Activated CD8-positive, alpha-beta memory T cell treated with anti-CD3 and anti-CD28 coated beads for 4 hours (primary cell): ENCODE measurements at places on chromosomes 1 and 21.

- no peak for DNase-seq
Observed at GRCh38 chr1:73903092-73903491, 294.9 kb downstream of the LRRIQ3 start.

- DNase-seq: no peak
Observed at GRCh38 chr21:26847002-26847401, 1.8 kb upstream of the ADAMTS1 start.

DNA sequence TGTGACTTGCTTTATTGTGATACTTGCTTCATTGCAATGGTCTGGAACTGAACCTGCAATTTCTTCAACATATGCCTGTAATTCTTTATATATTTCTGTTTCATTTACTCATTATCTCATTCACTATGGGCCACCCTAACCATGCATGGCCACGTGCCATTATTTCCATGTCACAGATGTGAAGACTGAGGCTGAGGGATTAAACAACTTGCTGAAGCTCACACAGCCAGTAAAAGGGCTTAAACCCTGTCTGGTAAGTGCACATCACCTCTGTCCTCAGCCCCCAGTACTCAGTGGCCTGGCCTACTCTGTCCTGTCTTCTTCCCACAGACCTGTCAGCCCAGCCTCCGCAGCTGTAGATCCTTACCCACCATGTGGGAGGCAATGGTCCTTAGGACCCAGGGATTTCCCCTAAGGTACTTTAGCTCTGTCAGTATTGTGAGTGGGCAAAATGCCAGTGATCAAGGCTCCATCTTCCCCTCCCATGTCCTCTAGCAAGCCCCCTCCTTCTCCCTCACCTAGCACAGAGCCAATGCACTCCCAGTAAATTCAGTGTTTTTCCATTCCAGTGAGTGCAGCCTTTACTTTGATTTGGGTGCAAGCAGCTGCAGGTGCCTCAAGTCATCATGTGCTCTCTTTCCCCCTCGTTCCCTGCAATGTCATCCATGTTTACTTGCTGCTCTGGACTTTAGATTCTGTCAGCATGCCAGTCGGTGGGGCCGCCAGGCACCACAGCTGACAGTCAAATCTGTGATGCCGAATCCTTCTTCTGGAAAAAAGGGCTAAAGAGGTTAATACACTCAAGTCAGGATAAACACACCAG lies 228.2 kb upstream of the PROX1 start:
- no peak for DNase-seq

- DNase-seq: no peak
Observed at GRCh38 chr1:237303929-237304328, 261.9 kb downstream of the RYR2 start.

DNA sequence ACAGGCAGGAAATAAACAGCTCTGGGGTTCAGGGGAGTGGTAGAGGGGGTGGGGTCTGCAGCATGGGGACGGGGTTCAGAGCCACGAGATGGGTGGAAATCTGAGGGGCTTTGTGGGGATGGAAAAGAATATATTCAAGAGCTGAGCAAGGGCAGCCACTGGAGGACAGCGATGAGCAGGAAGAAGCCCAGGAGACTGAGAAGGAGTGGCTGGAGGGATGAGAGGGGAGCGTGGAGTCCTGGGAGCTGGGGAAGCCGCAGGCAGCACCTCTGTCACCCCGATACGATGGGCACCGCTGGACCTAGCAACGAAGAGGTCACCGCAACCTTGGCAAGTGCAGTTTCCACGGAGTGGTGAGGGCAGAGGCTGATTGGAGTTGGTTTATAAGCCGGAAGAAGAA lies 10.0 kb upstream of the KCNAB2 start:
- no peak for DNase-seq

- DNase-seq: no peak
Observed at GRCh38 chr1:26102526-26102925, 9.1 kb upstream of the PDIK1L start.

DNA sequence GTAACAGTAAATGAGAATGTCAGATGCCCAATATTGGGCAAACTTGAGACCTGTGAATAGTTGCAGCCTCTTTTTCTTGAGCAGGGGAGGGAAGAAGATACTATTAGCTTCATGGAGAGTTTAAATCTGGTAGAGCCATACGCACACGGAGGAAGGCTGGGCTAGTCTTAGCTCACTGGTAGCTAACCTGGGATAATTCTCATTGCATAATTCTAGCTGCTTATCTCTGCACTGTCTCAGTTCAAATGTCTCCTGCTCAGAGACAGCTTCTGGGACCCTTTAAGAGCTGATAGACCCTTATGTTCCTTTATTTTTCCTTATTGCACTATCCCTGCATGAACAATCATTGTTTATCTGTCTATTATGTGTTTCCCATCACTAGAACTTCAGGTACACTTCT lies 8.4 kb downstream of the C1orf87 start:
- no peak for DNase-seq

DNA sequence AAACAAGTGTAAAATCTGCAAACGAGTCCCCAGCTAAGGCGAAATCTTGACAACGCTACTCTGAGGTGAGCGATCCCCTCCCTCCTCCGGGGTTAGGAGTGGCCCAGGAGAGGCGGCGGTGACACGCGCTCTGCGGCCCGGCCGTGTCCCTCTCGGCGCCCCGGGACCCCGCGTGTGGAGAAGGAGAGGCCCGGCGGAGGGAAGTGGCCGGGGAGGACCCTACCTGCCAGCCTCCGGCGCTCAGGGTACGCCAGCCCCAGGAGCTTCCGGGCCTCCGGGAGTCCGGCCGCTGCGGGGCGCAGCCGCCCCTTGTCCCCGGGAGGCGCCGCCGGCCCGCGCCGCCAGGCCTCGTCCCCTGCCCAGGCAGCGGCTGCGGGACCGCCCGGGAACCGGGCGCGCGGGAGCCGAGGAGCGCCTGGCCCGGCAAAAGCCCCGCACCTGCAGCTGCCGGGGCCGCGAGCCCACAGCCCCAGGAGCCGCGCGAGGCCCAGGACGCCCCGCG lies 543 bp downstream of the ABCB10 start:
- DNase-seq: no peak

DNA sequence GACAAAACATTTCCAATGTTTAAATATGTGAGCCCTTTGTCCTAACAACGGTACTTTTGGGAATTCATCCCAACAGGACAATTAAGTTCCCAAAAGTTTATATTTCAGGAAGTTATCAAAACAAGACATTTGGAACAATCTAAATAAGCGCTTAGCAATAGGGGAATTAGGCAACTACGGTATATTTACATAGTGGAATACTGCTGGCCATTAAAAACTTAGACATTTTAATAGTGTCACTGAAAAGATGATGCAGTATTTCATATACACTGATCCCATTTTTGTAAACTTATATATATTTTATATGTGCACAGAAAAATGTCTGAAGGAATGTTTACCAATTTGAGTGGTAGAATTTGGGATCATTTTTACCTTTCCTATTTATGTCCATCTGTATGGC lies 20.8 kb downstream of the UBR4 start:
- DNase-seq: no peak

DNA sequence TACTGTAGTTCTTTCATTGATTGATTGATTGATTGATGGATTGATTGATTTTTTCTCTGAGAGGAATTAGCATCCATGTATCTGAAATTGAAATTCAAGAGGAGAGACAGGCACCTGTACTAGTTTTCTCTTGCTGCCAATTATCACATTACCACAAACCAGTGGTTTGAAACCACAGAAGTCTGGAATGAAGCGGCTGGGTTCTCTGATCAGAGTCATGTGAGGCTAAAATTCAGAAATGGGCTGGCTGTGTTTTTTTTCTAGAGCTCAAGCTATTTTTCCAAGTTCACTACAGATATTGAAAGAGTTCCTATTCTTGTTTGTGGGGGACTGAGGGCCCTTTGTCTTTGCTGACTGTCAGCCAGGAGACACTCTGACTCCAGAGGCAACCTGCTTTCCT lies 10.0 kb downstream of the NBPF3 start:
- DNase-seq: no peak

DNA sequence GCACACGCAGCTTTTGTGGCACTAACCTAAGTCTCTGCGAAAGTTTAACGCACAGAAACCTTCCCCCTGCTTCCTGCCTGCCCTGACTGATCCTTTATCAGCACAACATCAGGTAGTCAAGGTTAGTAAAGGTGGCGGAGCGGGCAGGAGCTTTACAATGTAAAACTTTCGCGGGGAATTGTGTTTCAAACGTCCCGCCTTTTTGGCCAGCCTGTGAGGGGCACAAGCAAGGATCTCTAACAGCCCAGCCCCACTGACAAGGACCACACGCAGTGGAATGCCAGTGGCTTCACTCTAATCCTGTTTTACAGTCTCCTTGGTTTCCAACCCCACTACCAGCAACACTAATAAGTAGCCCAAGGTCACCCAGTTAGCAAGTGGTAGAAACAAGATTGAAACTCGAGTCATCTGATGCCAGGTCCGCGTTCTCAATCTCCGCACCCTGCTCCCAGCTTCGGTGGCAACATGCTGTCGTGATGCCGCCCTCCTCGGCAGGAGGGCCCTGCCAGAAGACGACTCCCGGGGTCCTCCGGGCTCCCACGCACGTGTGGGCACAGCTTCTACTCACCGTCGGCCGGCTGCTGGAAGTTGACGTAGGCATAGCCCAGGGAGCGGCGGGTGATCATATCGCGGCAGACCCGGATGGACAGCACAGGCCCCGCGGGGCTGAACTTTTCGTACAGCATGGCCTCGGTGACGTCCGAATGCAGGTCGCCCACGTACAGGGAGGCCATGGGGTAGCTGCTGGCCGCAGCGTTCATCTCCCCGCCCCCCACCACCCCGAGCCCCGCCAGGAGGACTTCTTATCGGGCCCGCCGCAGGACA lies 1.2 kb downstream of the PABPC4 start:
- DNase-seq: peak; percentile 20

DNA sequence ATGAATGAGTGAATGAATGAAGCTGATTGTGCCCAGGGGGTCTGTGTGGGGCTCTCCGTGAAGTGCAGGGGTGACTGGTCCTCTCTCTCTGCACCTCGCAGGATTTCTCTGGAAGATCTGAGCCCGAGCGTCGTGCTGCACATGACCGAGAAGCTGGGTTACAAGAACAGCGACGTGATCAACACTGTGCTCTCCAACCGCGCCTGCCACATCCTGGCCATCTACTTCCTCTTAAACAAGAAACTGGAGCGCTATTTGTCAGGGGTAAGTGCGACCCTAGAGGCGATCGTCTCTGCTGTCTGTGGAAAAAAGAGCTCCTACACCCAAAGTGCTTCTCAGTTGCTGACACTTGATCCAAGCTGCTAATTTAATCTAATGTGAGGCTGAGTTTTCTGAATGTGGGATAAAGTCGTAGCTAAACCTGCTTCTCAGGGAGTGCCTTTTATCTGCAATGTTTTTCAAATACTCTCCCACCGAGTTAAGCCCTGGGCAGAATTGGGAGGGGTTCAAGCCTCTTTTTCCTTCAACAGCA lies 101.7 kb downstream of the HUNK start:
- no peak for DNase-seq

- DNase-seq: no peak
Observed at GRCh38 chr1:115076384-115076915, 12.9 kb downstream of the TSPAN2 start.

DNA sequence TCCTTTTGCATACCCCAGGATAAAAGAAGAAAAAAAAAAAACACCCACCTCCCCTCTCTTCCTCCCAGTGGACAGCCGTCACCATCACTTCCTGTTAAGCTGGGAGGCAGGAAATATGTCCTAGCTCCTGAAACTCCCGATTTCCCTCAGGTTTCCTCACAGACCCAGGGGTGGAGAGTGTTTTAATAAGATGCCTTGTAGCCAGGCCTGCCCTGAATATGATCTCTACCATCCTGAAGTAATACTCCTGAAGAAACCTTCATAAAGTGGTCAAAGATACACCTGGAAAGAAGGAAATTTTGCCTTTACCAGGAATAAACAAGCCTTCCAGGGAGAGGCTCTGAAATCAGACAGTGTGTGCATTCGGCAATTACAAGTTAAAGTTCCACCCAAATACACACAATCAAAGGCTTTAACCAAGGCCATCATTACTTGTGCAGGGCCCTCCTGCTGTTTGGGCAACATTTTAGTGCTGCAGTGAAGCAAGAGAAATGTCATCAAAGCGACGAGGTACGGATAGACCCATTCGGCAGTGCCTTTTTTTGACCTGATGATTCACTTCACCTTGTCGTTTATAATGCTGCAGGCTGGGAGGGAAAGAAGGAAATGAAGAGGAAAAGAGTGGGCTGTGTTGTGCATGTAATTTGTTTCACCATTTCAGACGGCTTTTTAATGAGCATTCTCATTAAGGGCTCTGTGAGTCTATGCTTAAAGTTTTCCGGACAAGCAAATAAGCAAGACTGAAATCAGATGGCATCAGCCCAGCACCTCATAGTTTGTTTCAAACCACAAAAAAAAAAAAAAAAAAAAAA lies 41.0 kb upstream of the RASAL2 start:
- no peak for DNase-seq

- no peak for DNase-seq
Observed at GRCh38 chr1:232493869-232494268, 136.1 kb downstream of the SIPA1L2 start.

DNA sequence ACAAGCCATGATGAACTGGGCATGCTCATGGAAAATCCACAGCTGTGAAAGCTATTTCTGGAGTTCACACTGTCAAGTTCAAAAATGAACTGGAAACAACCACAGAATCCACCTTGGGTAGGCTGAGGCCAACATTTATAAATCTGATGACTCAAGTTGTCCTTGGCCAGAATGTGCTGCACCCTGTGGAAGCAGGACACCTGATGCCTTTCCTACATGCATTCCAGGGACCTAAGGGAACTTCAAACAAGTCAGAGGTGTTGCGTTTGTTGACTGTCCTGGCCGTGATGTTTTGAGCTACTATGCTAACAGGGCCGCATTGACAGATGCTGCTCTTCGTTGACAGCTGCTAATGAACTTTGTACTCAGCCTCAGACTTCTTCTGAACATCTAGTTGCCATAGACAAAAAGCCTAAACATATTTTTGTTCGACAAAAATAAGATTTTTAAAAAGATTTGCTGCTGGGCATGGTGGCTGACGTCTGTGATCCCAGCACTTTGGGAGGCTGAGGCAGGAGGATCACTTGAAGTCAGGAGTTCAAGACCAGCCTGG lies 127.9 kb upstream of the SLC45A1 start:
- no peak for DNase-seq

DNA sequence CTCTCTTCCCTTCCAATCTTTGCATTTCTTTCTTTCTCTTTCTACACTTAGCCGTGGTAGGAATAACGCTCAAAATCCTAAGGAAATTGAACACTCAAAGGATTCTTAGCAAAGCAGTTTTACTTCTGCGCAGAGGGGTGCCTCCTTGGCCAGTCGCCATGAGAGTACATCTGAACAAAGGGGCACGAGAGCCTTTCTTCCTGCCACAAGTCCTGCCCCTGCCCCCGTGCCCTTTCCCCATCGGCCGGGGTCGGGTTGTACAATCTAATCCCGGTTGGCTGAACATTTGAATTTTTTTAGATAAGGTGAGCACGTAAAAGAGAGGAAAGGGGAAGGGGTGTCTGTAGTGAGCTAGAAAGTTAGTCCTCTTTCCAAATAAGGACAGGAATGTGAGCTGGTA lies 28.6 kb upstream of the COL6A1 start:
- no peak for DNase-seq

GRCh38 chr1:23751050-23751814 lies 8.0 kb downstream of the ELOA start:
- no peak for DNase-seq

- DNase-seq: no peak
Observed at GRCh38 chr1:158212320-158212719, 31.6 kb downstream of the CD1D start.
